Stimulated activated CD4-positive, alpha-beta T cell treated with anti-CD3 and anti-CD28 coated beads, Interleukin-2, amount 100 ng/mL, for 24 hours (primary cell): ENCODE measurements at places on chromosomes 11 and 22.

- no peak for DNase-seq
Observed at GRCh38 chr22:42926104-42926503, 69.0 kb upstream of the ARFGAP3 start.

DNA sequence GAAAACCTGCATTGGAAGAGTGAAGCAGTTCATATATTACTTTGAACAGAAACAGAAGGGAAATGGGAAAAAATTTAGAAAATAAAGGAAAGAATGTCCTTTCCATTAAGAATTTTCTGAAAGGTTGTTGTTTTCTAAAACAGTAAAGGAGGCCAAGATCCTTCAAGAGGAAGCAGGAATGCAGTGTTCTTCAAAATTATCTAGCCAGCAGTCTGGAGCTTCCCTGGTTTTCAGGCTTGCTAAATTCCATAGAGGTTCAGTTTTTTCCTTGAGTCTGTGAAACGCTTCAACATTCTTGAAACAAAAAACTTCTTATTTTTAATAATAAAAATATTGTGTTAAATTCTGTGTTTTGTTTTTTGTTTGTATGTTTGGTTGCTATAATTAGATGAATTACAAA lies 189.0 kb upstream of the ANO3 start:
- DNase-seq: no peak

DNA sequence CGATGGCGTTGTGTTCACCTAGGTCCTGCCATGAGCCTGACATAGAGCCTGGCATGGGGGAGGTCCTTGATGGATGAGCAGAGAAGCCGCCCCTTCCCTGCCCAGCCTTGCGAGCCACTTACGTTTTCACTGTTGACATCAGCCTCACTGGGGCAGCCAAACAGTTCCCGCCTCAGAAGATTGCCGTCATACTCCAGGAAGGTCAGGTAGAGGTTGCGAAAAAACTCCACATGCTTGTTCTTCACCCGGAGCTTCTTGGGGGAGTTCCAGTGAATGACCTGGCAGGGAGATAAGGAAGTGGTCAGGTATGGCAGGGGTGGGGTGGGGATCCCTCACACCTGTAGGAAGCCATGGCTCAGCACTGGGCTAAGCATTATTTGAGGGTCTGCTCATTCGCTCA lies 279.3 kb upstream of the SYN3 start:
- DNase-seq: no peak

GRCh38 chr11:49851511-49851910 lies 100.7 kb upstream of the OR4C13 start:
- DNase-seq: no peak

DNA sequence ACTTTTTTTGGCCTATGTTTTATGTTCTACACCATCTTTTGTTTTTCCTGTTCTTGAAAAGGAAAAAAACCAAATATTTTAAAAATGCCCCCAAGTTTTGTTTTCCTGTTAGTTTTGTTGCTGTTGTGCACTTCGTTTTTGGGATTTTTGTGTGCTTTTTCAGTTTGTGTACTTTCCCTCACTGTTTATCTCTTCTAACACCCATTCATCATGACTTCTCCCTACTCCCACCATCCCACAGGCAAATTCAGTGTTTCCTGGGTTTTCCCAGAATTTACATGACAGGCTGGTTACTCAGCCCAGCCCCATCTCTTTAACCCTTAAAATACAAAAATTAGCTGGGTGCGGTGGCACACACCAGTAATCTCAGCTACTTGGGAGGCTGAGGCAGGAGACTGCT lies 15.6 kb downstream of the TMEM123 start:
- no peak for DNase-seq

GRCh38 chr11:44760917-44761550 lies 34.3 kb downstream of the TSPAN18 start:
- no peak for DNase-seq

DNA sequence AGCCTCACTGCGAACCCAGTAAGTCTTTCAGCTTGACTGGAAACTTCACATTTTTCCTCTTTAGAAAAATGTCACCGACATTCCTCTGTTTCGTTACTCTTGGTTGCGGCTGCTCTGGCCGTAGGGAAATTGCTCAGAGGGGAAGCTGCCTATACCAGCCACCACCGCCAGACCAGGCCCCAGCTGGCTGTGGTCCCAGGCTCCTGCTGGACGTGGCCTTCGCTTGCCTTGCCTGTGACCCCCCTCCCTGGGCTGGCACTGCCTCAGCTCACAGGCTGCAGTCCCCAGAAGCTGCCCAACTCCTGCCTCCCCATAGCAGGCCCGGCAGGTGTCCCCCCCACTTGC lies 197.8 kb downstream of the MN1 start:
- DNase-seq: no peak

GRCh38 chr11:131027491-131027890 lies 111.2 kb upstream of the SNX19 start:
- DNase-seq: no peak
